ENCODE measurements at places on chromosomes 16 and 17.

DNA sequence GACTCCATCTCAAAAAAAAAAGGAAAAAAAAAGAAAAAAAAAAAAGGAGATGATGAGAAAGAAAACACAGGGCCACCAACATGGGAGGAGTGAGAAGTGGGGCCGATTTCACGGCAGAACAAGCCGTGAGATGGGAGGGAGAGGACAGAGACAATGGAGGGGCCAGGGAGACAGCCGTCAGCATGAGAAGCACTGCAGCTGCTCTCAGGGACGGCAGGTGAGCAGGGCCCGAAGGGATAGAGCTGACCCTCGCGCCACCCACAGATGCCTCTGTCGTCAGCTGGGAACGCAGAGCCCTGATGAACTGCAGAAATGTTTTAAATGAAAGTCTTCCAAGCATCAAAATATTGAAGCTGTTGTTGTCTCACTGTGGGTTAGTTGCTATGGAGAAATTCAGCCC, 20.3 kb downstream of the PITPNM3 start:
- no peak for DNase-seq

DNA sequence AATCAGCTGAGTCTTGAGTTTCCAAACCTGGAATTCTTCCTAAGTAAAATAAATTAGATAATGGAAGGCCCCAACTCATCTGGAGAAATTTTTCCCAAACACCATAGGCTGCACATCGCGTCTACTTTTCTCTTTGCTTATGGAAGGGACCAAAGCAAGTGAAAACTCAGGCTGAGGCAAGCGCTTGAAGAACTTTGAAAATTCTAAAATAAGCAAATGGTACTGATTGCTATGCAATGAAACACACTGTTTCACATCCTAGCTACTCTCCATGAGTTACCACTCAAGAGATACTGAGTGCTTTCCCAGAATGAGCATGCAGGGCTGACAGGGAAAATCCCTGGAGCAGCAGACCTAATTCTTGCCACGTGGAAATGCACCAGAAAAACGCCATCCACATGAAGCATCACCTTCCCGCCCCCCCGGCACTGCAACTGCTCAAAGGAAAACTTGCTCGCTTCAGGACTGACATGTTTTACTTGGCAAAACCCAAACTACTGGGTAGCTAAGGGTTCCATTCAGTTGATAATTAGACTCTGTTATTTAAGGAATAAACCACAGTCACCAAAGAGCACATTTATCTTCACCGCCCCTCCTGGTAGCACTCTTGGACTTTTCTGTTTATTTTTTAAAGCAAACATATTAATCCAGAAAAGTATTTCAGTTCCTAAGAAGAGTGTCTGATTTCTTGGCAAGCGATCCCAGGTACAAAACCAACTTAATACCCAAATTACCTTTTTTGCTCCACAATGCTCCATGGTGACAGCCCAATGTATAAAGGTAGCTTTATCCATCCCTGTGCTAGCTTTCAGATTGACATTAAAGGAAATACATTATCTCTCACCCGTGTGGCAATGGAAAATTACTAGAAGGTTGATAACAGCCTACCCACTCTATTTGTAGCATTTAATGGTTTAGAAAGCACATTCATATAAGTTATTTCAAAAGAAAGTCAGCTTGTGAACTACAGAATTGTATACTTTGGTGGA, 62.5 kb downstream of the WDR59 start:
- DNase-seq, result no peak

DNA sequence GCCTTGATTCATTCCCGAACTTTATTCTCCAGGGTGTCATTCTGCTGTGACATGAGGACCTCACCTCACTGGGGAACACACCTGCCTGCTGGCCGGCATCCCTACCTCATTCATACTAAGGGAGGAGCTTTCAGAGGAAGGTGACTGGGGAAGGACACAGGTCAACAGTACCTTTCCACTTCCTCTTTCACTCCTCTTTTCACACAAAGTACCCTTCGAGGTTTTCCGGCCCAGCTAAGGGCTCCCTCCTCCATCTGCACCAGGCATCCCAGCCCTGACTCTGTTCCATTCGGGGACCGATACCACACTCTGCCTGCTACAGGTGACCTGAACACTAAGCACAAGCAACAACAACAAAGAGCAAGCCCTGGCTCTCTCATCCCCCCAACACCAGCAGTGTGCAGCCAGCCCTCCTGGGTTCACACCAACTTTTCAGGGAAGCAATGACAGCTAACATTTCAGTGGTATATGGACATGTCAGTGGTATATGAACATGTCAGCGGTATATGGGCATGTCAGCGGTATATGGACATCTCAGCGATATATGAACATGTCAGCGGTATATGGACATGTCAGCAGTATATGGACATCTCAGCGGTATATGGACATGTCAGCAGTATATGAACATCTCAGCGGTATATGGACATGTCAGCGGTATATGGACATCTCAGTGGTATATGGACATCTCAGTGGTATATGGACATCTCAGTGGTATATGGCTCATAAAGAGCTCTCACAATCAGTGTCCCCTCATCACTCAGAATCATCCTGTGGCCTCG, 16.0 kb downstream of the TRIM25 start:
- no peak for DNase-seq

- no peak for DNase-seq
Observed at GRCh38 chr16:84199861-84200260, 8.9 kb downstream of the ADAD2 start.

DNA sequence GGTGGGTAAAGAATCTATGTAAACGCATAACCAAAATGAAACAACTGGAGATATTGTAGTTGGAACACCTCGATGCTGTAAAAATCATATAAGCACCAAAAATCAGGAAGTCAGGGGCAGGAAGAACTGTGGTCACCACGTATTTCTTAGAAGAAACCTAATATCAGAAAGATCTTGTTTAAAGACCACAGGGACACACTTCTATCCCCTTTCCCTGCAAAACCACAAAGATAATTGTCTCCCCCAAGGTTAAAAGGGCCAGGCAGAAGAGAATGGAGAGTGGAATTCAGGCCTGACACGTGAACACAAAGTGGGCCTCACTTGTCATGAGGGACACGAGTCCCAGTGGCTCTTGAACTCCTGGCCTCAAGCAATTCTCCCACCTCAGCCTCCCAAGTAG, 68.1 kb downstream of the GSG1L start:
- DNase-seq, result no peak

- DNase-seq, result no peak
Observed at GRCh38 chr16:10090816-10091215, 91.4 kb downstream of the GRIN2A start.

GRCh38 chr17:57861000-57861789, 11.4 kb upstream of the MRPS23 start:
- DNase-seq, result no peak

DNA sequence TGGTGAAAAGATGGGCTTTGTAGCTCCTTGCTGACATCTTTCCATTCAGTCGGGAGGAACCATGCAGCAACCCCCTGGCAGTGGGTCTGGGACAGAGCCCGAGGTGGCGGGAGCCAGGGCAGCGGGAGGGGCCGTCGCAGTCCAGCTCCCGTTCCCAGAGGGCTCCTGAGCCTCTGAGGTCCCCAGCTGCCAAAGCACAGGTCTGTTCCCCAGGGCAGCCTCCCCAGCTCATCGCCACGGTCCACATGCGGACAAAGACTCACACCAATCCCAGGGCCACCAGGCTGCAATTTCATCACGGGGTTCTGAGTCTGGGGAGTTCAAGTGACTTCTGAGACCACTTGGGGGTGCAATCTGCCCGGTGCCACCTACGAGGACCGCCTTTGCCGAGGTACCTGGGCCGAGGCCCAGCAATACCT, 196.0 kb downstream of the RBFOX3 start:
- no peak for DNase-seq

GRCh38 chr17:8222380-8222629, 11.9 kb upstream of the AURKB start:
- DNase-seq, result no peak

DNA sequence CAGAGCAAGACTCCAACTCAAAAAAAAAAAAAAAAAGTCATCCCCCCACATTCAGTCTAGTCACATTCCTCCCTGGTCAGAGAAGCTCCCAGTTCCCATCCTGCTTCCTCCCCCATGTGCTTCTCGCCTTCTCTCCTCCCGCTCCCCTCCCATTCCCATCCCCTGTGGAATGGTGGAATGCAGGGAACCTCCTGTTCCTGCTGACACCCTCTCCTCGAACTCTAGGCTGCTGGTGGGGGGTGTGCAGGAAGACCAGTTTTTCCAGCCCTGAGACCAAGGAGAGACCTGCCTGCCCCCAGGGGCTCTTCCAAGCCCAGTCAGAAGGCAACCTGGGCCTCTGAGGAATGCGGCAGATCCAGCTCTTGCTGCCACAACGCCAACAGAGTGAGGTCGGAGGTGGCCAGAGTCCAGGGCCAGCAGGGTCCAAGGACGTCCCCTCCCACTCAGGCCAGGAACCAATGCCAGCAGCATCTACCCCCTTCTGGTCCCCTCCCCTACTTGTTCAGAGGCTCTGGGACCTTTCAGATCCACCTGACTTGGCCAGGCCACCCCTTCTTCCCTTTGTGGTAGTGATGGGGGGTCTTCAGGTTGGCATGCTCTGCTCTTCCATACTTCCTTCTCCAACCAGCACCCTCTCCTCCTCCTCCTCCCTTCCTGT, 39.3 kb upstream of the TAC4 start:
- no peak for DNase-seq

DNA sequence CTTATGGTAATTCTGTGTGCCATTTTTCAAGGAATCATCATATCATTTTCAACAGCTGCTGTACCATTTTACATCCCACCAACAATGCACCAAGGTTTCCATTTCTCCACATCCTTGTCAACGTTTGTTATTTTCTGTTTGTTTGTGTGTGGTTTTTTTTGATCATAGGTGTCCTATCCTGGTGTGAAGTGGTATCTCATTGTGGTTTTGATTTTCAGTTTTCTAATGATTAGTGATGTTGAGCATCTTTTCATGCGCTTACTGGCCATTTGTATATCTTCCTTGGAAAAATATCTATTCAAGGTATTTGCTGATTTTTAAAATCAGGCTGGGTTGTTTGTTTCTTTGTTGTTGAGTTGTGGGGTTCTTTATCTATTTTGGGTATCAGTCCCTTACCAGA, 15.0 kb downstream of the CHD9 start:
- no peak for DNase-seq

DNA sequence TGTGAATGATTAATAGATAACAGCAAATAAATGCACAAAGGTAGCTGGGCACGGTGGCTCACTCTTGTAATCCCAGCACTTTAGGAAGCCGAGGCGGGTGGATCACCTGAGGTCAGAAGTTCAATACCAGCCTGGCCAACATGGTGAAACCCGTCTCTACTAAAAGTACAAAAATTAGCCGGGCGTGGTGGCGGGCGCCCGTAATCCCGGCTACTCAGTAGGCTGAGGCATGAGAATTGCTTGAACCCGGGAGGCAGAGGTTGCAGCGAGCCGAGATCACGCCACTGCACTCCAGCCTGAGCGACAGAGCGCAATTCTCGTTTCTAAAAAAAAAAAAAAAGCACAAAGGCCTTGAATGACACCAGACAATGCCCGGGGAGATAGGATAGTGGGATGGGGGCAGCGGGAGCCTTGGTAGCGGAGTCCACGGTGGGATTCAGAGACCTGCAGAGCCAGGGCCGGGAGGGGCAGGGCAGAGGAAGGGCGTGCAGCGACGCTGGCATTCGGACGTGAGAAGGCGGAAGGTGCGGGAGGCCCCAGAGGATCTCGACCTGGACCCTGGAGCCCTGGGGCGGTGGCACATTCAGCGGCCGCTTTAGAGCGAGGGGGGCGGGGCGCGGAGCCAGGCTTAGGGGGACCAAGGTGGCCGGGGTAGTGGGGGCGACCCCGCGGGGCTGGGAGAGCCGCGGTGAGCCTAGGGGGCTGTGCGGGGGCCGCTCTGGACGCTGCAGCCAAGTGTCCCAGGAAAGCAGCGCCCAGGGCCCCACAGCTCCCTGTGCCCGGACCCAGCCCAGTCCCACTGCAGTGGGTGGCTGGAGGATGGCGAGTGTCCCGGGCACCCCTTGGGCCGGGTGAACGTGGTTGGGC, 999 bp upstream of the FLYWCH2 start:
- peak; percentile 28 for DNase-seq

GRCh38 chr16:354971-355461, 2.5 kb upstream of the AXIN1 start:
- DNase-seq, result no peak

GRCh38 chr17:66190738-66191592, 968 bp downstream of the CEP112 start:
- no peak for DNase-seq

DNA sequence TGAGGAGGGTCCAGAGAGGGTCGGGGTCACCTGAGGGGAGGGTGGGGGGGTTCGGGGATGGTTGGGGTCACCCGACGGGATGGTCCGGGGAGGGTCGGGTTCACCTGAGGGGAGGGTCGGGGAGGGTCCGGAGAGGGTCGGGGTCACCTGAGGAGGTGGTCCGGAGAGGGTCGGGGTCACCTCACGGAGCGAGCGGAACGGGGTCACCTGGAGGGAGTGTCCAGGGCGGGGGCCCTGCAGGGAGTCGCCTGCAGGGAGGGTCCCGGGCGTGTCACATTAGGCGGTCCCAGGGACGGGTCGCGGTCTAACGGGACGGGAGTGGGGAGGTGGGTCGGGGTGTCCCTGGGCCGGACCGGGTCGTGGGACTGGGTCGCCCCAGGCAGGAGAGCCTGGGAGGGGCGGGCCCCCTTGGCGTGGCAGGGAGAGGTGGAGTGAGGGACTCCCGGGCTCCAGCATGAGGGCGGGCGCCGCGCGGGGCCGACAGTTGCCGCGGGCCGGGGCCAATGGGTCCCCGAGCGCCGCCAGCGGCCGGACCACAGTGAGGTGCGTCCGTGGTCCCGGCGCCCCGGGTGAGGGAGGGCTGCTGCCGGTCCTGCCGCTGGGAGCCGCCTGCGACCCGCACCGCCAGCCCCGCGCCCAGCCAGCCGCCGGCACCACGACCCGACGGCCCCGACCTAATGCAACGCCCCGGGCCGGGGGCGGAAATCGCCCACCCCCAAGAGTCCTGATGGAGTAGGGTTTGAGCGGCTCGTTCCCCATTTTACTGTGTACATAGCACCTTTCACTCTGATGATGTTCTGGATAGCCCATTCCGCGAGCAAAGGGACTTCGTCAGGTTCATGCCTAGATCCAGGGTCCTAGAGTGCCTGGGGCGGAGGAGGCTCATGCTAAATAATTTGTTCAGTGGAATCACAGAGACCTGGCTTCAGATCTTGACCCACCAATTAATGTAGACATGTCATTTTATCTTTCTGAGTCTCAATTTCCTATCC, 1.2 kb upstream of the ABCA3 start:
- no peak for DNase-seq

DNA sequence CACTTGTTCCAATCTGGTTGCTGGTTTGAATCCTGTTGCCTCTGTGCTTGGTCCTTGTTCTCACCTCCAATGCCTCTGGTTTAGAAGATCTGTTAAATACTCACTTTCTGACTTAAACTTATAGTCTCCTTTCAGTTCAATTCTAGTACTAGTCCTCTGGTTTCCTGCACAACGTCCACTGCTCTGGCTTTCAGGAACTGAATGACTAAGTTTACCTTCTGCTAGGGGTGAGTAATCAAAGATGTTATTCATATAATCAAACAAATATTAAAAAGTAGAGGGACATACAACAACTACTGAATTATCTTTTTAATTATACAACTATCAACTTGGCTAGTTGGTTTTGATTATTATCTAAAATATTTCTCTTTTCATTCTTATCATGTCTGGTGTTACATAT, 496.4 kb upstream of the TOM1L1 start:
- no peak for DNase-seq
